Naive thymus-derived CD8-positive, alpha-beta T cell (primary cell): ENCODE measurements at places on chromosomes 1 and 21. TPM values are rescaled to one million over a fixed set of nuclear protein-coding genes. Genes with fewer than 3 reads are reported as not detected.
A peak's percentile ranks its signal among the peaks of the same experiment; 100 is the strongest.

- DNase-seq: no peak
These were observed 58.8 kb downstream of the ATP6V1G3 start for GRCh38 chr1:198481661-198482060.

DNA sequence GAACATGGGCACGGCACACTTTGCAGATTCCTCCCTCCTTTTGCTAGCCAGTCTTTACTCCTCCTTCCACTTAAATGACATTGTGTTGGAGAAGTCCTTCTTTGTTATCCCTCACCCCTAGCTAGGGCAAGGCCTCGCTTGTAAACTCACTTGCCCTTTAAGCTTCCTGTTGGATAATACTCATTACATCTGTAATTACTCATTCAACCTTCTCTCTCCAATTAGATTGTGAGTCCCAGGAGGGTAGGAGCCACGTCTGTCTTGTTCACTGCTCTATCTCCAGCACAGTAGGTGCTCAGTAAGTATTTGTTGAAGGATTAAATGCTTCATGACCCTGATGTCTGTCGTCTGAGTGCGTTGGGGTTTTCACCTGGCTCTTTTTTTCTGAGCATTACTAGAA is 98.7 kb upstream of the USP24 start:
- DNase-seq: no peak

DNA sequence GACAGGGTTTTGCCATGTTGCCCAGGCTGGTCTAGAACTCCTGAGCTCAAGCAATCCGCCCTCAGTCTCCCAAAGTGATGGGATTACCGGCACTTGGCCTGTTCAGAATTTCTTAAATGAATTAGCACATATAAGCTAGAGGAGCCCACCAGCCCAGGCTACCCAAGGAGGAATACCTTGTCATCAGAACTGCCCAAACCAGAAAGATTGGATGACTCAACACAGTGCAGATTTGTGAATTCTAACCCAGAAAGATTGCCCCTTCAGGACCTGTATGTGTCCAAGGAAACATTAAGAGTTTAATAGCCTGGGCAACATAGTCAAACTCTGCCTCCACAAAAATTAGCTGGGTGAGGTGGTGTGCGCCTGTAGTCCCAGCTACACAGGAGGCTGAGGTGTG is 14.0 kb upstream of the LIN9 start:
- DNase-seq: no peak

- DNase-seq: no peak
These were observed 32.9 kb upstream of the ITLN2 start for GRCh38 chr1:160987359-160988050.

DNA sequence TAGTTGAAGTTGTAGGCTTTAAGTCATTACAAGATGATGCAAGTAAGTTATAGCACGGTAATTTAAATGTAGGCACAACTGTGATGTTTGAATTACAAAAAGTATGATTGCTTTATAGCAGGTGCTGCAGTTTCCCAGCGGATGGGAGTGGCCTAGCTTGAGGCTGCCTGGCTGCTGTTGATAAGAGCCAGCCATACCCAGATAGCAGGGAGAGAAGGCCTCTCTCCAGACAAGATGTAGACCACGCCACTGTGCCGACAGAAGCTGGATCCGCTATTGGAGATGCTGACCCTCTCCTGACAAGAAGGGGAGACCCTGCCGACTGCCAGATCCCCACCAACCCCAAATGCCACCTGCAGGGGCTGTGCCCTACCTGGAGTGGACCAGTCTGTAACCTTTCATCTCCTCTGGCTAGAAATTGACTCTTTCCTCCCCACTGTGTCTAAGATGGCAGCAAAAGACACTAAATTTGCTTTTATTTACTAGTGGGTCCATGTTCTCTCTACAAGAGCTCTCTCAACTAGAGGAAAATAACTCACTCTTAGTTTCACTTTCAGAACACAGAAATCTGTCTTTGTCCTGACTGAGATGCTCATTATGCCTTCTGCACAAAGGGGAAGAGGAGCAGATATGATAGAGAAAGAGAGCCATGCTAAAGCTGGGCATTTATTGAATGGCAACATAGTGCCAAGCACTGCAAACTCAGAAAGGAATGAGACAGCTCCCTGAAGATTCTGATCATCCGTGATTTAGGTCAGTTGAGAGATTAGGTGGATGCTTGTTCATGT is 127.9 kb downstream of the URB2 start:
- DNase-seq: no peak

GRCh38 chr1:186165303-186165702 is 209.8 kb downstream of the TPR start:
- DNase-seq: no peak

DNA sequence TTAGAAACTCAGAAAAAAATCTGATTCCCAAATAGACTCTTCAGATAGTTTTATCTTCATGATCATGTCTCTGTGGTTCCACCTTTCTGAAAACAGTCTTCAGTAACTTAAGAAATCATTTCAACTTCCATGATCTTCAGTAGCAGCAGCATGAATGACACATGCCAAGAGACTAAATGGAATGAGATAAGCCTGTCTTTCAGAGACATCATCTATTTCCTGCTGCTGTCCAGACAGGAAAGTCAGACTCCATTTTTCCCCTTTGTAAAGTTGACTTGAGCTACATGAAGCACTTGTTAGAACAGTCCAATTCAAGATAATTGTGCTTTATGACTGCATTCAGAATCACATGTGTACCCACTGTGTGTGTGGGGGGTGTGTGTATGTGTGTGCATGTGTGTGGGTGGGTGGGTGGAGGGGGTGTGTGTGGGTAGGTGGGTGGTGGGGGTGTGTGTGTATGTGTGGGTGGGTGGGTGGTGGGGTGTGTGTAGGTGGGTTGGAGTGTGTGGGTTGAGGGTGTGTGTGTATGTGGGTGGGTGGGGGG is 58.8 kb downstream of the CLIC4 start:
- no peak for DNase-seq

- DNase-seq: no peak
These were observed 124.1 kb downstream of the CAMTA1 start for GRCh38 chr1:6909401-6909800.

GRCh38 chr1:230401763-230402294 is 24.3 kb downstream of the PGBD5 start:
- DNase-seq: no peak

- DNase-seq: no peak
These were observed 10.1 kb downstream of the CDC7 start for GRCh38 chr1:91510754-91511153.

GRCh38 chr1:196515904-196516303 is 92.3 kb downstream of the KCNT2 start:
- DNase-seq: no peak

- no peak for DNase-seq
These were observed 46.2 kb downstream of the UCHL5 start for GRCh38 chr1:193013005-193013404.

- no peak for DNase-seq
These were observed 221.7 kb downstream of the NEGR1 start for GRCh38 chr1:72060466-72061245.

DNA sequence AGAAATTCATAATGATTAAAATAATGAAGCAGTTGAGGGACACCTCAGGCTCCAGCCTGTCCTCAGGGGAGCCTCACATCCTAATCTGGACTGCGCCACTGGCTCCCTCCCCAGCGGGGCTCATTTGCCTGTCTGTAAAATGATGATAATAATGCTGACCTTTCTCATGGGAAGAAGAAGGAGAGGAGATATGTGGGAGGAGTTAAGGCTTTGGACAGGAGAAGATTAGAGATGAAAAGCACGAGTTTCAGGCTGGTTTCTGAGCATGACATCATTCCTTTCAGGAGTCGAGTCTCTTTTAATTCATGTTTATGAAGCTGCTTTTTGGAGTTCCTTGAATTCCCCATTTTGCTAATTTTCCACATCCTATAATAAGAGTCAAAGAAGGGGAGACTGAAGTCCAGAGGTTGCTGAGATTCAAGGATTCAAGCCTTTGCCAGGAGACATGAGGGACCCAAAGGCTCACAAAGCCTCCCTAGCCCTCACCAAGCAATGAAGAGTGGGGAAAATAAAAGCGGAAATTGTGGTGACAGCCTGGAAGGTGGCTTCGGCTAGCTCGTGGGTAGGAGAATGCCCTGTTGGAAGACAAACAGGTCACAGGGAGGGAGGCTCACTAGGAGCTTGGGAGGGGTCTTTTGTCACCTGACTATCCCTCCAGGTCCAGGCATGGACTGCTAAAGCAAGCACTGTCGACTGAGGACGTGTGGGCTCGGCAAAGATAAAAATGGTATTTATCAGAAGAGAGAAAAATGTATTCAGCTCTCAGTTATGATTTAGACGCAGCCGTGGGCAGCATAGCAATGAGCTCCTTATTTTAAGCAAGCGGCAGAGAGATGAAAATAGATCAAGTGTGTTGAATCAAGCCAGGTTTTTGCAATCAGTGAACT is 27.5 kb upstream of the STMN1 start:
- DNase-seq: no peak

DNA sequence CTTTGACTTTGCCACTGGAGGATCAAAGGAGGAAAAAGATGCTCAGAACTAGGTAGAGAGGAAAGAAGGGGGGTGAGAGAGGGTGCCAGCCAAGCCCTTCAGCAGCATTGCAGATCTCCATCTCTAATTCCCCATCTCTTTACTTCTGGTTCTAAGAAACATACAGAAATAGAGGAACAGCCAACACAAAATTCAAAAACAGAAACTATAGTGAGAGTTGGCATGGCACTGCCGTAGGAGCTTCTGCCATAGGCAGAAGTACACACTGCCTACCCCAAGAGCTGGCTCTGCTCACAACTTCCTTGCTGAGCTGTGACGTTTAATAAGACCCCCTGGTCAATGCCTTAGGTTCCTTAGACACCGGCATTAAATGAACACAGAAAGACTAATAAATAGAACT is 26.6 kb upstream of the RPF1 start:
- no peak for DNase-seq

GRCh38 chr1:100034470-100034869 is 64.7 kb downstream of the SLC35A3 start:
- no peak for DNase-seq

DNA sequence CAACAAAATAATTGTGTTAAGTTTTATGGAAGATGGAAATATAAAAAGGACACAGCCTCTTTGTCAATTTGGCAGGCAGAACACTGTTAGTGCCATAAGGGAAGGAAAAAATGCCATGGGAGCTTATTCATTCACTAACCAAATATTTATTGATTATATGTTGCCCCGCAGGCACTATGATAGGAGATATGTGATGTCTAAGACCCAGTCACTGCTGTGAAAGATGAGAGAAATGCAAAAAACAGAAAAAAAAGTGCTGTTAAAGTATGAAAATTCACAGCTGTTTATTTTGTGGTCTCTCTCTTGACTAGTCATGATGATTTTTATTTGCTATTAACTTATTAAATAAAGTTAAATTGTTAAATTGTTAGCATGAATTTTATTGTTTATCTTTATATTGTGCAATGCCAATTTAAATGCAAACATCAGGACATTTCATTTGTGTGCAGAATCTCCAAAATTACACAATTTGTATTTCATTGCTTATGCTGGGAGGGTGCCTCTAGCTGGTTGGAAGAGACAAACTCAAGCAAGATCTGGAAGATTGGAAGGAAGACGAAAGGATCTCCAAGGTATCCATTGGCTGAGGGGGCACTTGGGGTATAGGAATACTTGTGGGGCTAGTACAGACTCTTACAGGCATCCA is 17.8 kb upstream of the PTGFR start:
- DNase-seq: no peak

DNA sequence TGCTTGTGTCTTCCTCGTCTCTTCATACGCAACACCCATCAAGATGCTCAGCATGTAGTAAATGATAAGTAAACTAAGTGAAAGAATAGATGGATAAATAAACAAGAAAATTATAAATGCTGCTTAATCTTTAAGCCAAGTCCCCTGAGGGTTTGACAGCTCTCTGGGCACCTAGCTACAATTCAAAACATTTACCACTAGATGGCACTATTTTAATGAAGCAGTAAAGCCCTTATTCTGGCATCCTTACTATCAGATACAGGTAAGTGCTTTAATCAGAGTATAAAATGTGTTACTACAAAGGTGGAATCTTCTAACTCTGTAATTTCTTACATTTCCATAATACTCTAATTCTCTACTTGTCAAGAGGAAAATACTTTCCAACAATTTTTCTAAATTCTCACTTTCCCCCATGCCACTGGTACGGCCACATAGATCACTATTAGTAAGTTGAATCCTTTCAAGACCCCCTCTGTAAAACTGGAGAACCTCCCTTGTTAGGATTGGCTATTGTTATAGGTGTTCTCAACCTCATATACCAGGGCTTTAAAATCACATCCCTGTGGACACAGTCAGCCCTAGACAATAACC is 137.8 kb downstream of the BARHL2 start:
- DNase-seq: peak; percentile 35

- DNase-seq: no peak
These were observed 12.0 kb downstream of the F11R start for GRCh38 chr1:161008869-161009510.

- DNase-seq: no peak
These were observed 1.3 kb downstream of the DLGAP3 start for GRCh38 chr1:34928066-34928696.

DNA sequence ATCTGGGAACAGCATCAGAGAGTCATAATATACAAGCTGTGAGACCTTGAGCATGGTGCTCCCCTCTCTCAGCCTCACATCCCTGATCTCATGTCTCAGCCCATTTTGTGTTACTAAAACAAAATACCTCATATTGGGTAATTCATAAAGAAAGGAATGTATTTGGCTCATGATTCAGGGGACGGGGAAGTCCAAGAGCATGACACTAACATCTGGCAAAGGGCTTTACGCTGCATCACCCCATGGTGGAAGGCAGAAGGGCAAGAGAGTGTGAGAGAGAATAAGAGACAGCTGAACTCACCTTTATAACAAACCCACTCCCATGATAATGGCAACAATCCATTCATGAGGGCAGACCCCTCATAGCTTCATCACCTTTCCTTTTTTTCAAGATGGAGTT is 36.5 kb downstream of the RNASEL start:
- DNase-seq: no peak

DNA sequence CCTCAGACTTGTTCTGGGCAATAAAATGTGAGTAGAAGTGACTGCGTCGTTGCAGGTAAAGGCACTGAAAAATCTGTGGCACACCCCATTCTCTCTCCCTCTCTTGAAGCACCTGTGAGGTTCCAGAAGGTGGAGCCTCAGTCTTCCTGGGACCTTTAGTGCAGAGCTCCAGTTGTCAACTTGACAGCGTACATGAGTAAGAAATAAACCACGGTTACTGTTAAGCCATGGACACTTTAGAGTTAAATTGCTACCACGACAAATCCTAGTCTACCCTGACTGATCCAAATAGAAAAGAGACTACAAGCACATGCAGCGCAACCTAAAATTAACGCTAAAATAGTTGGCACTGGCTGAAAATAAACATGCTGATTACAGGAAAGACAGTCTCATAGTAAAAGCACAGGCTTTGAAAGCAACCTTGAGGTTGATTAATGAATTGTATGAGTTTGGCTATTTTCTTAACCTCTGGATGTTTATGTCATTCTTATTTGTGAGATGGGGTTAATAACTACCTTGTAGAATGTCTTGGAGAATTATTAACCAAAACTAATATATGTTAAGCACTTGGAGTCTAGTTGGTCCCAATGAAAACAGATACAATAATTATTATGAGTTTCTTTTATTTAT is 93.0 kb upstream of the PLPPR4 start:
- no peak for DNase-seq

GRCh38 chr1:33306653-33307493 is 14.0 kb downstream of the A3GALT2 start:
- DNase-seq: no peak

- DNase-seq: no peak
These were observed 383.4 kb downstream of the SEC16B start for GRCh38 chr1:177586429-177586828.

- DNase-seq: no peak
These were observed 159.6 kb downstream of the DENND1B start for GRCh38 chr1:197615693-197616011.

Gene KCNE2
- not detected for polyA plus RNA-seq

Gene TMEM52
- 0.53 TPM for polyA plus RNA-seq

Gene RAB7B
- not detected for polyA plus RNA-seq

Gene GJA8
- polyA plus RNA-seq: not detected

Gene HPDL
- polyA plus RNA-seq: 0.47 TPM
